ENCODE measurements at places on chromosomes 3 and 15.

- DNase-seq: no peak
Measured at GRCh38 chr15:41429003-41429890, 12.4 kb downstream of the RTF1 start.

- DNase-seq: no peak
Measured at GRCh38 chr3:122977746-122978466, 49.7 kb downstream of the SEMA5B start.

DNA sequence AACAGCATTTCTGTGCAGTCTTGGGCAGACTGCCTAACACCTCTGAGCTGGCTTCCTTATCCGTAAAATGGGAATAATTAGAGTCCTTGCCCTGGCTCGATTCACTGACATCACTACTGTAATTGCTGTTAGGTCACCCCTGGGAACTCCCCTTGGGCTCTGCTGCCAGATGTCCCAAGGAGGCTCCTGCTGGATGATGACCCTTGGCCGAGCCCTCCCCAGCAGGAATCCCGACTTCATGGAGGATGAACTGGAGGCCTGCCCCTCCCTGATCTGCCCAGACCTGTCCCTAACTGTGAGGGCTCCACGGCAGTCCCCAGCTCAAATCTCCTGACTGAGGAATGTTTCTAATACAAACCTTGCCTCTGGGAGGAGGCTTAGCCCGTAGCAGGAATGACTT, 18.0 kb downstream of the ESYT3 start:
- no peak for DNase-seq

DNA sequence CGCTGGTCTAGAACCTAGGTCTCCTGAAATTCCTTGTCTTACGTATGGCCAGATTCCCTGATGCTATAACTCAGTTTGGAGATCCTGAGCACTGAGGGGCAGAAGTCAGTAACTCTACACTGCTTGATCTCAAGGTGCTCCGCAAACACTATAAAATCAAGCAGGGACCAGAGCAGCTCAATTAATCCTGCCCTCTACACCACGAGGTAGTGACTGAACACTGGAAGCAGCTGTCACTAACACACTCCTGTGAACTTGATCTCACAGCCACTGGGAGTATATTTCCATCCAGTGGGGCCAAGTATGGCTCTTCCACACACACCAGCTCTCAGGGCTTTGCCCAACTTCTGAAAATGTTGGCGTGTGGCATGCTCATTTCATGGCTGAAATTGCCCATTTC, 51.0 kb downstream of the EDEM1 start:
- DNase-seq: no peak

DNA sequence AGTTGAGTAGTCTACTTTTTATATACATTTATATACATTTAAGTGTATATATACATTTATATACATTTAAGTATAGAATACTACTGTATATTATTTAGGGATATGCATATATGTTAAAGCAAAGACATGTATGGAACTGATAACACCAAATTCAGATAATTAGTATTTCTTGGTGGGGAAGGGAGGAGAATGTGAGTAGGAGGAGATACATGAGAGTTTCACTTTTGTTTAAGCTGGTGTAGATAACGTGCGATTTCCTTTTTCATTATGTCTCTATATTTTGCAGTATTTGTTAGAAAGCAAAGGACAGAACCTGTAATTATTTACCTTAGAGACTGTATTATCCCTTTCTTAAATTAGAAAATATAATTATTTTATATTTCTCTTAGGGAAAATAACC, 16.6 kb upstream of the NIT2 start:
- DNase-seq: no peak

DNA sequence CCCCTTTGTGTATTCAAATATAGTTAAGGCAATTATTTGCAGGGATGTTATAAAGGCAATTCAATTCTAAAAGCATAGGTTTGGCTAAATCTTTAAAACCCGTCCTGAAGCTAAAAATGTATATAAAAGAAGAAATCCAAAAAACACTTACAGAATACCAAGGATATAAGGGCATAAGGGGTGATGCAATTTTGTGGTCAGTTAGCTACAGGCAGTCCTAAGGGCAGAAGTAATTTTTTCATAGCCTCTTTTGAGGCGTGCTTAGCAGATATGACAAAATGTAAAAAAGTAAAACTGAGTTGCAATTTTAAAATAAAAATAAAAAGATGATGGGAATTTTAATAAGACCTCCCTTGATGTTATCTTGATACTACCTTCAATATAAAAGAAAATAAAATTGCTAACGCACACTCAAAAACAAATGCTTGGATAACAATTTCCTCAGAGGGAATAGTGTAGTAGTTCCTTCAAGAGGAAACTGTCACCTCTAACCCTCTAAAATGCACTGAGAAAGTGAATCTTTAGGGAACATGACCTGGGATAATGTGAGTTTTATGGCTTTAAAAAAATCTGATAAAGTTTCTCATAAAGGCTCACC, 104.2 kb downstream of the MYH15 start:
- DNase-seq: no peak

GRCh38 chr3:114400371-114400770, 106.5 kb downstream of the TIGIT start:
- no peak for DNase-seq

GRCh38 chr3:82157952-82158351, 396.5 kb upstream of the GBE1 start:
- DNase-seq: no peak

GRCh38 chr3:41482134-41482533, 282.8 kb downstream of the CTNNB1 start:
- no peak for DNase-seq

DNA sequence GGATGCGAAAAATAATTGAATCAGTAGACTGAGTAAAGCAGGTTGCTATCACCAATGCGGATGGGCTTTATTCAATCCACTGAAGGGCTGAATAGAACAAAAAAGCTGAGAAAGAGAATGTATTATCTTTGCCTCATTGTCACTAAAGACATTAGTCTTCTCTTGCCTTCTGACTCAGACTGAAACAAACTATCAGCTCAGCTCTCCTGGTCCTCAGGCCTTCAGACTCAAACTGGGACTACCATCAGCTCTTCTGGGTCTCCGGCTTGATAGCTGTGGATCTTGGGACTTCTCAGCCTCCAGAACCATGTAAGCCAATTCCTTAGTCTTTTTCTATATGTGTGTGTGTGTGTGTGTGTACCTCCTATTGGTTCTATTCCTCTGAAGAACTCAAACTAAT, 12.6 kb downstream of the IFT57 start:
- no peak for DNase-seq
